ENCODE measurements at places on chromosomes 3 and 15.

DNA sequence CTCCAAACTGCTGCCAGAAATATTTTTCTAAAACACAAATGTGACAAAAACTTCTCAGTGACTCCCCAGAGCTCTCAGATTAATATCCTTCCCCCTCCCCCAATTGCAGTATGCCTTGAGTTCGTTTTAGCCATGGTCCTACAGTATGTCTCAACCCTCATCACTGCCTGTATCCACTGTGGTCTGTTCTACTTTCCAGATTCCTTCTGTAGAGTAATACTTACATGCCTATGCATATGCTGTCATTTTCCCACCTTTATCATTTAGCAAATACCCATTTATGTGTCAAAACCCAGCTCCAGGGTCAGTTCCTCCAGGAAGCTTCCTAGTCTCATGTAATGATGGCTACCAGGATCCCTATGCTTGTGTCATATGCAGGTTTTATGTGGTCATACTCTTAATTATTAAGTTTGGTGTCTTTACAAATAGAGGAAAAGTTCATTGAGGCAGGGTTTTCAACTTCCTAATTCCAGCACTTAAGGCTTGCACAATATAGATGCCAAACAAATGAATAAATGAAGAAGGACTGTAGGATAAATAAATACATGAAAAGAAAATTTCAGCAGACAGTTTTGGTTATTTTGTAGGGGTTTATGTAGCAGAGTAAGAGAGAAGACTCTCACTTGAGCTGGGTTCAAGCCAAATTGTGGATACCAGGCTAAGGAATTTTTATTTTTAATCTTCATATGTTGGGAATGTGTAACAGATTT is 170.8 kb downstream of the ALCAM start:
- ATAC-seq, result no peak

DNA sequence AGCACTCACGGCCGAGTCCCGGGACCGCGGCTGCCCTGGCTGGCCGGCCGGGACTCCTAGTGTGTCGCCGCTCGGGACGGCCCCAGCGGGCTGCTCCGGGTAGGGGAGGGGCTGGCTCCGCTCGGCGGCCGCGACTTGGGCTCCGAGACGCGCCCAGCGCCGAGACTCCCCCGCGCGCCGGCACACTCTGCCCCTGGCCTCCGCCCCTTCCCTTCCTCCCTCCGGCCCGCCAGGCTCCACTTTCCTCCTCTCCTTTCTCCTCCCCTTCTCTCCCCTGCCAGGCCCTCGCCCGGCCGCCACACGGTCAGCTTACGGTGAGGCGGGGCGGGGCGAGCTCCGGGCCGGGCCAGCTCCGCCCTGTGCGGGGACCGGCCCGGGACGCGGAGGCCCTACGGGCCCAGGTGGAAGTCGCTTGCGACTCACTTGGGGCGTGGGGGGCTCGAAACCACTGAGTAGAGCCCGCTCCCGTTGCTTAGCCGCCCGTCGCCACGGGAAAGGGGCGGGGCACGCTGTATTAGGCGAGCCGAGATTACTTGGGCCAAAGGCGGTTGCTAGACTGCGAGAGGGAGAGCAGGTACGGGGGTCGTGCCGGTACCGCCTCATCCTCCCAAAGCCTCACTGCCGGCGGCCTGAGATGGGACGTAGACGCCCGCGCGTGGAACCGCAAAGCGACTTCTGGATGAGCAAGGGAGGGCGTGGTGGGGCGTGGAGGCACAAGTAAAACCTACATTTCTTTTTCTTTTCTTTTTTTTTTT is at the start of gene ITGB5:
Gene ITGB5 (minus strand): TSS at position 189 of the 755 bp plus-strand sequence. CDS start 365 bp downstream, outside the sequence.
- peak; percentile 62 for ATAC-seq

DNA sequence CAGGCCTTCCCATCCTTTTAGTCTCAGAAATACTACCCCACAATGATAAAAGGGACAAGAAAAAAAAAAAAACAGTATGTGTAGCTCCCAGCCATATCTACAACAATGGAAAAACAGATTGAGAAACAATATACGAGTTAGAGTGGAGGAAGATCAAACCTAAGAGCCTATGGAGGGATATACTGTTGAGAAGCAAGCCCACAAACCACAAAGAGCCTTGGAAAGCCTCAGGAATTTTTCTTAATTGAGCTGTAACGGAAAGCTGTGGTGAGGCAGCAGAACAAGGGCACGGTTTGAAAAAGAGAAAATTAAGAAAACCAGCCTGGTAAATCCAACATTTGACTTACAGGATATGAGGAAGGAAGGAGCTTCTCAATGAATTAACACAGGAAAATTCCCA is 21.4 kb downstream of the KPNA1 start:
- ATAC-seq, result no peak

- no peak for ATAC-seq
These were observed 69.7 kb downstream of the MB21D2 start for GRCh38 chr3:192847941-192848340.

GRCh38 chr15:65189102-65189740 is 4.1 kb upstream of the CLPX start:
- no peak for ATAC-seq

- ATAC-seq, result no peak
These were observed 30.5 kb downstream of the ATP2B2 start for GRCh38 chr3:10474847-10475246.

GRCh38 chr15:85615930-85616329 is 178.8 kb downstream of the KLHL25 start:
- ATAC-seq, result peak; percentile 51

GRCh38 chr3:141629976-141630375 is 108.1 kb upstream of the RNF7 start:
- no peak for ATAC-seq

Data from activated CD4-positive, CD25-positive, alpha-beta regulatory T cell treated with anti-CD3 and anti-CD28 coated beads, Interleukin-2, amount 50 U/mL, for 24 hours (primary cell).